NCI-H526 treated with DMSO at 0.1 percent for 48 hours (cell line): ENCODE measurements at places on chromosomes 4 and X.

DNA sequence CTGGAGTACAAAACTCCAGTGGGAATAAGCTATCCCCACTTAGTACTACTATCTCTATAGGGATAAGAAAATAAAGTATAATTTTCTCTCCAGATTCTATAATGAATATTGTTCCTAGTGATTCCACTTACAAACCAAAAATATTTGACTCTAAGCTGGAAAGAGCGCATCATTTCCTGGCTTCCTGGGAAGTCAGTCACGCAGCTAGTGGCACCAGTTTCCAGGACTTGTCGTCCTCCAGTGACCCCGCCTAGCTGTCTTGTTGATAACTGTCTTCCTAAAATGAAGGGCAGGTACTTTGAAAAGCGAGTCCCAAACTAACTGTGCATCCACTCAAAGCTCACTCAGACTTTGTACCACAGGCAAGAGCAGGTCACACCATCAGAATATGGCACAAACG is 39.3 kb downstream of the LNX1 start:
- no peak for DNase-seq

GRCh38 chr4:73675623-73676022 is 55.4 kb upstream of the RASSF6 start:
- no peak for DNase-seq

- DNase-seq, result peak; percentile 31
These were observed 86.8 kb upstream of the ETNPPL start for GRCh38 chr4:108849611-108850168.

- no peak for DNase-seq
These were observed 44.1 kb downstream of the SMIM20 start for GRCh38 chr4:25958110-25958509.

- no peak for DNase-seq
These were observed at the start of gene AMER1 for GRCh38 chrX:64205441-64205734. Gene AMER1, minus strand, starts transcription at chrX:64205708. Its CDS starts 12,422 bp downstream, at chrX:64193286.

GRCh38 chr4:29276150-29276549 is 1444.0 kb upstream of the PCDH7 start:
- no peak for DNase-seq

DNA sequence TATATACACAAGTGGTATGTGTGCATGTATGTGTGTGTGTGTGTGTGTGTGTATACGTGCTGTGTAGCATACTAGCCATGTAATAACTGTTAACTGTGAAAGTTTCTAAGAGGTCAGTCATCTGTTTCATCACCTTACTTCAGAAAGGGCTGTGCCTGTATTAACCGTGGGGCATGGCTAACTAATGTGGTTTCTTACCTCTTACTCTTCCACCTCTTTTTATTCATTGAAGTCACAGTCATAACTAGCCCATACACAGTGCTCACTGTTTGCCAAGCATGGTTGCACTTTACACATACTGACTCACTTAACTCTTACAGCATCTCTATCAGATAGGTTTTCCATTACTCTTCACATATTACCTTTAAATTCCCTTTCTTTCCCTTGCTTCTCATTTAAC is 23.7 kb upstream of the LRAT start:
- DNase-seq, result no peak

GRCh38 chr4:183875251-183875825 is 29.8 kb upstream of the STOX2 start:
- DNase-seq, result no peak

- DNase-seq, result no peak
These were observed 12.1 kb downstream of the UNC5C start for GRCh38 chr4:95536650-95537049.

DNA sequence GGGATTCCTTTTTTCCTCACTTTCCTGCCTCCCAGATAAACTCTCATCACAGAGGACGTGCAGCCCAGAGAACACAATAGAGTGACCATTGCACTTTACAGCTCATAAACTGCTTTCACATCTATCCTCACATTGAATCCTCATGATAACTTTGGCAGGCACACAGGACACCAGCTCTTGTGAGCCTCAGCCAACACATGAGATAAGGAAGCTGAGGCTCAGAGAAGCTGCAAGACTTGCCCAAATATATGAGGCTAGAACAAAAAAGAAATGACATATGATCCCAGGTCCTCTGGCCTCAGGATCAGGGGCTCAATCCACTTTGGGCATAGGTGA is 85.0 kb upstream of the CPEB2 start:
- DNase-seq, result no peak

DNA sequence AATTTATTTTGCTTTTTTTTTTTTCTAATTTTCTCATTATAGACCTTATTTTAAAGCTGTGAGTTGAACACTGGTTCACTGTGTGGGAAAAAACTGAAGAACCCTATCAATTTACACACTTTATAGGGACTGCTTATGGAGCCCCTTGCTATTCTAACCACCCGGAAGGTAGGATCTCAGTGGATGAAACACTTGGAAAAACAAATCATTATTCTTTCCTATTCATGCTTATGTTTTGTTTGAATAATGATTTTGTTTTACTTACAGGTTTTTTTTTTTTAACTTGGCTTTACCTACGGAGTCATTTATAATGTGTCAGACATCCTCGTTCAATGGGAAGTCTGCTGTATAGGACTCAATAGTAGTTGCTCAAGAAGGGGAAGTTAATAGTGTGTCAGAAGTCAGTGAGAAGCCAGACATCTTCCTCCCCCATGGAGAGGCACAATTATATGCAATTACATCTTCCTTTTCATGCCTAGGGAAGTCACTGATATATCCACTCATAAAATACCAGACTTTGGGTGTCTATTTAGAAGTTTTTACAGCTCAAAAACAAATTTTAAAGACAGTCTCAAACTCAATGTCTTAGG is 113.2 kb downstream of the ARSF start:
- DNase-seq, result no peak

- DNase-seq, result no peak
These were observed 74.9 kb downstream of the PRRG1 start for GRCh38 chrX:37424000-37424429.

DNA sequence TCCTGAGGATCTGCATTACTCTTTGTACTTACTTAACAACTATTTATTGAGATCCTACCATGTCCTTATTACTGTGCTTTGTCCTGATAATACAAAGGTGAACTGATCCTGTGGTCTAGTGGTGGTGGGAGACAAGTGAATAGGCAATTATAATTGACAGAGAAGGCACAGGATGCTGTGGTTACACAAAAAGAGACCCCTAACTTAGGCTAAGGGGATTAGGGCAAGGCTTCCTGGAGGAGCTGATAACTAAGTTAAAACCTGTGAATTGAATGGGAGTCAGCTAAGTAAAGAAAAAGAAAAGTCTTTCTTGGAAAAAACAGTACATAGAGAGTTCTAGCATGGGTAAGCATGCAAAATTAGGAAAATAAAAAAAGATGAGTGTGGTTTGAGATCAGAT is 164.4 kb downstream of the LARP7 start:
- no peak for DNase-seq

GRCh38 chrX:139725720-139726119 is 17.8 kb upstream of the MCF2 start:
- no peak for DNase-seq

DNA sequence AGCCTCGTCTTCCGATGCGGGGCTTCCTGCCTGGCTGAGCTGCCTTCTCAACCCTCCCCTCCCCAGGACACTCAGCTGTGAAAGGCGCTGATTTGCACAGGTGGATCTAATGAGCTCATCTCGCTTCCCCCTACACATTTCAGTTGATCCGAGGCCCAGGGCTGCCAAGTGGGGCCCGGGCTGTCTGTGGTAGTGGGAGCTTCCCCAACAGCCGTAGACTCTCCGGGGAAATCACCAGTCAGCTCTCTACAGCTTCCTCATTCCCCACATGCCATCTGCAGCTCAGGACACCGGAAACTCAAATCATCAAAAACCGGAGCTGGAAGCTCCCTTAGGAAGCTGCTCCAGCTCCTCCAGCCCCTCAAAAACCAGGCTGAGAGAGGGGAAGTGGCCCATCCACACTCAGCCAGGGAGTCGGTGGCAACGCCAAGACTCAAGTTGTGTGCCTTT is 56.2 kb downstream of the SMIM20 start:
- no peak for DNase-seq

DNA sequence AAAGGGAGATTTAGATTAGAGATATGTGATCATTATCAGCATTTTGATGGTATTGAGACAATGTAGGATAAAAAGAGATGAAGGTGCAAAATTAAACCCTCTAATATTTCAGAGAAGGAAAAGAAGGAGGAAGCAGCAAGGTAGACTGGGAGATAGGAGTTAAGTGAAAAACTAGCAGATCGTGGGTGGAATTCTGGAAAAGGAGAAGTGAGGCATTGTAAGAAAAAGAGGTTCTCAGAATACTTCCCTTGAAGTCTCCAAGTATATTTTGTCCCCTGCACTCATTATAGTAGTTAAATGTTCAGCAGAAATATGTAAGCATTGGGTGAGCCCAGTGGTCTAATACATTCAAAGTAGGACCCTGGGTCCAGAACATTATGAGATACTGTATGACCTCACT is 30.3 kb downstream of the COPS4 start:
- no peak for DNase-seq

DNA sequence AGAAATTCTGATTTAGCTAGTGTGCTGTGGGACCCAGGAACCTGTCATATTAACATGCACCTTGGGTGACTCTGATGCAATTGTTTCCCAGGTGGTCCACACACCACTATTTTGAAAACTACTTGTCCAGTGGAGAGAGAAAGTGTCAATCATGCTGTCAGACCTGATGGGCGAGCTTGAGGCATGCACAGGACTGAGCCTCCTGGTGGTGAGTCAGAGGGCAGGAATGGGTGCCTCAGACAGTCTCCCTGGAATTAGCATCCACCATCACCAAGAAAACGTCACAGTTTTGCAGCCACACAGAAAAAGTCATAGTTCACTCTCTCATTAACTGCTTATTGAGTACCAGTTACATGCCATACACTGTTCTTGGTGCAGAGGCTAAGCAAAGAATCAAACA is 181.8 kb upstream of the MAOA start:
- no peak for DNase-seq

DNA sequence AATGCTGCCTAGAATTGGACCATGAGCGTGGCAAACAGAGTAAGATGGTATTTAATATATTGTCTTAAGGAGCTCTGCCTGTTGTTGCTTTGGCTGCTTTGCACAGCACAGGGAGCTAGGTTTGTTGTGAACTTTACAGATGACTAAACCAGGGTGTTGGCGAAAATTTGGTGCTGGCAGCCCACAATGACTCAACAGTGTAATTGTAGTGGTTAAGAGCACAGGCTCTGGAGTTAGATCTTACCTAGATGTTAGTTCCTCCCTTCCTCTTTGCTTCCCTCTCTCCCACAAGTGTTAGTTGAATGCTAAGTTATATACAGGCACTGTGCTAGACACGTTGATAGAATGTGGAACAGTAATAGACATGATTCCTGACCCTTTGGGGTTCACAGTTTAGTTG is 128.9 kb upstream of the TRPC5 start:
- DNase-seq, result no peak

DNA sequence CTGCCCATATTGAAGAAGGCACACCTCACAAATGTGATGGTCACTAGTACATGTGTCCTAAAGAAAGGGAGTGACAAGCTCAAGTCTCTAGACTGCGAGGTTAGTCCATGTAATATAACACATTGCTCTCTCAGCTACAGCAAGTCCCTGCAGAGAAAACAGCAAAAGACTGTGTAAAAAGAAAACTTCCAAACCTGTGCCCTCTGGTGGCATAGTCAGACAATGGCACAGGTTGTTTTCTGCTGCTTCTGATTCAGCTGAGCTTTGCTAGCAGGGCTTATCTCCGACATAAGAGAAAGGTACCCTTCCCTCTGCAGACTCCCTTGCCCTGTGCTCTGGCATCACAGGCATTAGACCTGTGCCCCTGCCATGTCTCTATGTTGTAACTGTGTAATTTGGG is 1.4 kb upstream of the SERPINA7 start:
- DNase-seq, result peak; percentile 18
